ENCODE measurements at places on chromosomes 5 and 9. TPM values are rescaled to one million over a fixed set of nuclear protein-coding genes. Genes with fewer than 3 reads are reported as not detected.

DNA sequence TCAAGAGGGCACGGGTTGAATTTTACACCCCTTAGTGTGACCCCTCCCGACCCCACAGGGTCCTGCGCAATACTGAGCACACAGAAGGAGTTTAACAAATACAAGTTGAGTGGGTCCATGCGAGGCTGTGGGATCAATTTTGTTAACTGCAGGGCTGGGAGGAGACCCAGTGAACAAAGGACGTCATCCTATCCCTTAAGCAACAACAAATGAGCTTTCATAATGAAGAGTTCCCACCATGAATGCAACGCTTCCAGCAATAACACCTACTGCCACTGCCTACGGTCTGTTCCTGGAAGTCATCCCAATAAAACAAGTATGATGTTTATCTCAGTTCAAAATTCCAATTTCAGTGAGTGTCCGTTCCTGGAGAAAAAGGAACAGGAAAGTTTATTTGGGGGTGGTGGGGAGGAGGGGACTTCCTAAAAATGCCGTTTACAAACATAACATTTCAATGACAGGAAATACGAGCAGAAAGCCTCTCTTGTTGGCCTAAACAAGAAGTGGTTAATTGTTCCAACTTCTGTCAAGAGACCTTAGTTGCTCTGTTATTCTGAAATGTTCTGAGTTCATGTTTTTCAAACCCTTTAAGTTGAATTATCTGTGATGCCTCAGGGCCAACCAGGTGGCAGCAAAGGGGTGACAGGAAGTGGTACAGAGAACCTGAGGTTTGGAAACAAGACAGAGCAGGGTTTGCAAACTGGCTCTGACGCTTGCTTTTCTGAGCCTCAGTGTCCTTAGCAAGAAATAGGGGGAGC is 65.8 kb upstream of the PLPP6 start:
- no peak for DNase-seq

CNTFR gene
- polyA plus RNA-seq: 34.6 TPM

DNA sequence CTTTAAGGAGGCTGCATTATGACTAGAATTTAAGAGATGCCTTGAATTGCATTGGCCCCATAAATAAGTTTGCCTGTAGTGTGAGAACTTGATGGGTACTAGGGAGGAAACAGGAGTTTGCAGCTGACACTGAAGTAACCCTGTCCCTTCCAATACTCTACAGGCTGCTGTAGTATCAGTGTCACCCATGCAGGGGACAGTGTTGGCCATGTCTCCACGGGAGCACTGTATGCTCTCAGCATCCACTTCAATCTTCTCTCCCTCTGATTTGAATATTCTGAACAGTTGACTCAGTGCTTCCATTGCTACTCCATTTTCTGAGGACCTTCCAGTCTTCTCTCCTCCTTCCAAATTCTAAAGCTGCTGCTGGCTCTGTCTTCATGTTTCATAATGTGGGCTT is 11.4 kb upstream of the IFNA14 start:
- no peak for DNase-seq

ZNF483 gene
- 3.9 TPM for polyA plus RNA-seq

DNA sequence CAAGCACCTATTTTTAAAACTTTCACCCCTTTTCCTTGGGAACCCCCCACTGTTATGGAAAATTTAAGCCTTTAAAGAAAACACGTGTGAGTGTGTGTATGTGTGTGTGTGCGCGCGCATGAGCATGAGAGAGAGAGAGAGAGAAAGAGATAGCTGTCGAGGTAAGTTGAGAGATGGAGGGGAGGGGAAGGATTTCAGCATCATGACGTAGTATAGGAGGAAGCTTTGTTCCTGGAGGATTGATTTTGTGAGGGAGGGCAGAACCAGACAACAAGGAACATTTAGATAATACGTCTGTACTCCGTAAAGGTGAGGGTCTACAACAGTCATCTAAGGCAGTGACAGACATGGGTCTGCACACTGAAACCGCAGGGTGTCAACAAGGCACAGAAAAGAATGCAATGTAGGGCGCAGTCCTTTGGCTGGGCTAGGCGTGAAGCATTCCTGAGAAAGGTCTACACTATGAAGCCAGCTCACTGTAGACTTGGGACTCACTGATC is 227.7 kb downstream of the SMARCA2 start:
- no peak for DNase-seq

DNA sequence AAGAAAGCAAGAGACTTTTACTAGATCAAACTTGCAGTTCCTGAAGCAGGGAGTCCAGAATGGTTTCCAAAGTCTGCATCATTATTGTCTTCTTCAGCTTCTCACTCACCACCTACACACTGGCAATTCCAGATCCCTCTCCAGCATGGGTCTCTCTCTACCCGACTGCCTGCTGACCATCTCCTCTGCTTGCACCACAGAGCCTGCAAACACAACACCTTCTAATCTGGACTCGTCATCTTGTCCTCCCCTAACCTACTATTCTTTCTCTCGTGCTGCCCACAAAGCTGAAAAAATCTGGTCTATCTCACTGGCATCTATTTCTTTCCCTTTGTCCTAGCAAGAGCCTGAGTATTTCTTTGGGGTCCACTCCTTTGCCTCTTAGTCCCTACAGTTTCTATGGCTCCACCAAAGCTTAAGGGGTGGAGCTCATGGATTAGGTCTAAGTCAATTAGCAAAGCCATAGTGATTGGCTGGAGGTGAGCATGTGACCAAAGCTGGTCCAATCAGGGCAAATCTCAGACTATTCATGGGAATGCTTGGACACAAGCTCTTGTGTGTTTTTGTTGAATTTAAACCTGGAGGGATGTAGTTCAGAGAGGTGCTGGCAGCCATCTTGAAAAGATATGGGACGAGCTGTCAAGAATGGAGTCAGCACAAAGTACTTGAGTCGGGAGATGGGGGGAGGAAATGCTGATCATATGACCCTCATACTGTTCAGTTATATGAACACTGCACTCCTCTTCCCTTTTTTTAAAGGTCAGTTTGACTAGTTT is 63.5 kb downstream of the GALNT12 start:
- DNase-seq: no peak

GFRA3 gene
- 3.2 TPM for polyA plus RNA-seq

DNA sequence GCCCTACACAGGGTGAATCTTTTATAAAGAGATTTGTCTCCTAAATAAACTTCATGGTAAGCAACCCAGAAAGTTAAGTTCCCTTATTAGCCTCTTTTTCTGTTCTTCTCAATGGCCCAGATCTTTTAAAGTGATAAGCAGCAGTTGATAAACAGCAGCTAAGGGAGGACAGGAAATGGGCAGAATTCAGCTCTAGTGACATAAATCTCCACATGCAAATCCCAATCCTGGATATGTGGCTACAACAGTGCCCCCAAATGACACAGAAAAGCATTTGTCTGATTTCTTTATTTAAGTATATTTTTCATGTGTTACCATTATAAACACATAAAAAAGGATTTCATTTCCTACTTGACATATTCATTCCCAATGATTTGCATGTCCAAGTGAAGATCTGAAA is 199.0 kb downstream of the DTWD2 start:
- peak; percentile 31 for DNase-seq

DNA sequence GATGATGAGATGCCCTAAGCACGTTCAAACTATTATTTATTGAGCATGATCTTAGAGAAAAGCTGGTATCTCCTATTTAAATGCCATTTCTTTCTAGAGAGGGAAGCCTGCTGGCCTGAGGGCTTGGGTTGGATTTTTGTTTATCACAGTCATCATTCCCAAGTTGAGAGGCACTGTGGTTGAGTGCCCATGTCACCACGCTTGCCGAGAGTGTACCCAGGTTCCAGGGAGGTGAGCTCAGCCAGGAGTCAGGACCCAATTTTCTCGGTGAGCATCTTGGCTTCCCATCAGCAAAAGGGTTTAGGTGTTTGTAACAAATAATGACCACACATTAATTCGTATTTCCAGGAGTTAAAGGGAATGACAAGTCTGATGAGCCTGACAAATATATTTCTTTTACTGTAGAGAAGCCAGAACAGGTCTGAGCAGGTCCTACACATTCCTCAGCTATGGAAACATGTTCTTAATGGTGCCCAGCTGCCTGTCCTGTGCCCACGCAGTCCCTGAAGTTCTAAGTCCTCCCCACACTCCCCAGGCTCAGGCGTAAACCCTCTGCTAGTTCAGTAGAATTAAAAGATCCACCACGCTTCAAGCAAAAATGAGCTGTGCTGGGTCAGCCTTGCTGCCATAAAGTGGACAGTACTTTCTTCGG is 258.9 kb upstream of the IRX2 start:
- DNase-seq: no peak

- DNase-seq: no peak
Measured at GRCh38 chr5:132275367-132276220, 18.1 kb downstream of the PDLIM4 start.

DNA sequence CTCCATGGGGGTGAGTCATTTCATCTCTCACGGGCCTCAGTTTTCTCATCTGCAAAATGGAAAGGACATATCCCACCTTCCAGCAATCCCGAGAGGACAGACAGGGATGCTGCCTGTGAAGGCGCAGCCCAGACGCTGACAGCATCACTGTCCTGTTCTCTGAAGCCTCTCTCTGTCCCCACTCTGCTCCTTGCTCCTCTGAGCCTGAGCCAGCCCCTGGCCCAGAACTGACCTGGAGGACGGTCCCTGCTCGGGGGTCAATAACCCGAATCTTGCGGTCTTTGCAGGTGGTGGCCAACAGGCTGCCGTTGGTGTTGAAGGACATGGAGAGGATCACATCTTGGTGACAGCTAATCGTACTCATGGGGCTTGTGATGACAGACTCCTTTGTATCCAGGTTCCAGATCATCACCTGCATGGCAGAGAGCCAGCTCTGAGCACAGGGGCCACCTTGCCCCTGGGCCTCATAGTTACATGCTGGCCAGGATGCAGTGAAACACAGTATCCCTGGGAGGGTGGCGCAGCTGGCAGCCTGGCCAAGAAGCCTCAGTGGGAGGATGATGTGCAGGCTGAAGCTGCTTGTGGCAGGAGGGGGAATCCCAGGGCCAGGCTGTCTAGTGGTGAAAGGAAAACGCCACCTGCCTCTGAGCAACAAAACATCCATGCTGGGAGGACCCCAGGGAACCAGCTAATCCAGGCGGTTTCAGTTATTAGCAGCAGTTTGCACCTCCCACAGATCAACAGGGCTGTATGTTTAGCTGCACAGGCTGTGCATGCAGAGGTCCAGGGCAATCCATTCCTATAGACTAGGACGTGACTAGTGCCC is 14.0 kb upstream of the TRIM14 start:
- no peak for DNase-seq

PCDH12 gene
- polyA plus RNA-seq: 15.7 TPM

C5orf63 gene
- polyA plus RNA-seq: 22.3 TPM

DNA sequence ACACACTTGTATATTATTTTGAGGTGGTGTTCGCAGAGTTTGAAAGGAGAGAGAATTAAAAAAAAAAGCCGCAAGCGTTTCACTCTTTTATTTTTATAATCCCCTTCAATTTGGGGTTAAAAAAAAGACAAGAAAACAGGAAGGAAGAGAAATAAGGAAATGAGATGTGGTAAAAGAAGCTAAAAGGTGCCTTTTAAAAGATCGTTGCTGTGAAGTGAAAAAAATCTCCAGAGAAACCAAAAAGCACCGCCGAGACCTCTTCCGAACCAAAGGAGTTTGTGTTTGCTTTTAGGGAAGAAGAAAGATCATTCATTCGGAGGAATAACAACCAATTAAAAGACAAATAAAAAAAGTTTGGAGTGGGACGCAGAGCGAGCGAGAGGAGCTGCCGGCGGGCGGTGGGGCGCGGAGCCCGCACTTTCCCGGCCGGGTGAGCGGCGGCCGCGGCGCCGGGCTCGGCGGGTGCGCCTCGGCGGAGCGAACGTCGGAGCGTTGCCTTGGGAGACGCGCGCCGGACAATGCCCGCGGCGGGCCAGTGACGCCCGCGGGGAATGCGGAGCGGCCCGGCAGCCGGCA is 355 bp downstream of the TLE4 start:
- no peak for DNase-seq

TLX3 gene
- polyA plus RNA-seq: not detected

- peak; percentile 67 for DNase-seq
Measured at GRCh38 chr9:8895861-8896224, 1096.3 kb upstream of the DMAC1 start.

STK10 gene
- 16.5 TPM for polyA plus RNA-seq

- no peak for DNase-seq
Measured at GRCh38 chr5:163908253-163908652, 402.8 kb downstream of the MAT2B start.

SIT1 gene
- 0.32 TPM for polyA plus RNA-seq

DNA sequence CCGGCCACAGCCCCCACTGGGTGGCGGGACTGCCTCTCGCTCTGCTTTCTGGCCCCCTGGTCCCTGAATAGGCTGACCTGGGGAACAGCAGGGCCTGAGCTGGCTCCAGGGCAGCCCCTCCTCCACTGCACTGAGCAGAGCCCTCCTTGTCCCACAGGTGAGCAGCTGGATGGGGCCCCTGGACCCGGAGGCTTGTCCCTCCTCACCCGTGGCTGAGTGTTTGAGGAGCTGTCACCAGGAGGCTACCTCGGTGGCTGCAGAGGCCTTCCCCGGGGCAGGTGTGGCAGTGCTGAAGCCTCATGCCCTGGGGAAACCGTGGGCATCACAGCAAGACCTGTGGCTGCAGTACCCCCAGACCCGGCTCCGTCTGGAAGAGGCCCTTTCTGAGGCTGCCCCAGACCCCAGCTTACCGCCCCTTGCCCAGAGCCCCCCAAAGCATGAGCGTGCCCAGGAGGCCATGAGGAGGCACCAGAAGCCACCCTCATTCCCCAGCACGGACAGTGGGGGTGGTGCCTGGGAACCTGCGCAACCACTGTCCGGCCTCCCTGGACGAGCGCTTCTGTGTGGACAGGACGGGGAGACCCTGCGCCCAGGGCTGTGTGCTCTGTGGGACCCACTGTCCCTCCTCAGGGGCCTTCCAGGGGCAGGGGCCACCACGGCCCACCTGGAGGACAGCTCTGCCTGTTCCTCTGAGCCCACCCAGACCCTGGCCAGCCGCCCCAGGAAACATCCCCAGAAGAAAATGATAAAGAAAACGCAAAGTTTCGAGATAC is 28.5 kb upstream of the LRRC14B start:
- DNase-seq: no peak

EFCAB9 gene
- not detected for polyA plus RNA-seq

PCDHA12 gene
- polyA plus RNA-seq: 0.23 TPM

DNA sequence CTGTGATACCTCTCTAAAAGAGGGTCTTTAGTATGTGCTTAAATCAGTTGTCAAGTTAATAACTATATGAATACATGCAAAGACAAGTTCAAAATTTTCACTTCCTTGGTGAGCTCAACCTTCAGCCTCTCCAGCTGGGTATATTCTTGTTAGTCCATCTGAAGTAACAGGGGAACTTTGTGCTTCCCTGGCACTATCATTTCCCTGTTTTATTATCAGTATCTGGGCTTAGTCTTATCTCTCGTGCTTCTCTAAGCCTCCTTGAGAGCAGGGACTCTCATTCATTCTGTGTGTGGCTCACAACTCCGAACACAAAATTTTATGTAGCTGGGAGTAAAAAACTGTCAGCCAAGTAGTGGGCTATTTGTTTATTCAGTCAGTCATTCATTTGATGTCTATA is 175.9 kb upstream of the MAP3K1 start:
- no peak for DNase-seq

ARSI gene
- 2.6 TPM for polyA plus RNA-seq

IL9 gene
- polyA plus RNA-seq: not detected
